EH (cell line): ENCODE measurements at places on chromosomes 6 and 20.

- DNase-seq = peak; percentile 43
Measured at GRCh38 chr20:32411955-32412706, 54.0 kb downstream of the ASXL1 start.

GRCh38 chr6:112155886-112156285 is 68.5 kb downstream of the FAM229B start:
- peak; percentile 41 for DNase-seq

DNA sequence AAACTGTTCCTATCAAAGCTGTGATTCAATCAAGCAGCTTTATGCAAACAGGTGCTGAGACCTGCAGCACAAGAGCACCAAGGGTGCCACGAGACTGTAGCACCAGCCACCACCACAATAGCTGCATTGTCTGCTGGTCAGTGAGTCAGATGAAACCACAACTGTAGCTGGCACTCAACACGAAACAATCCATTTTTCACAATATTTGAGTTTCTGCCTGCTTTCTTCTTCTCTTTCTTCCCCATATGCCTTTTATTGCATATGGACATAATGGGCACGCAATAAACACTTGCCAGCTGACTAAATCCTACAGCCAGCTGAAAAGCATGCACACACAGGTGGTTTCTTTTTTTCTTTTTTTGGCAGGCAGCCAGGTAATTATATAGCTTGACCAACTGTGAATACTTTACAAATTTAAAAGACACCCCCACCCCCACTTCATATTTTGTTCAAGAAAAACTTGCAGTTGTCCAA is 16.6 kb downstream of the SLC2A12 start:
- peak; percentile 34 for DNase-seq

- DNase-seq = peak; percentile 59
Measured at GRCh38 chr6:35302604-35303241, 5.1 kb downstream of the DEF6 start.

GRCh38 chr6:82521861-82522260 is 158.2 kb downstream of the TPBG start:
- no peak for DNase-seq
